ENCODE measurements at places on chromosomes 1 and 21.
A peak's percentile ranks its signal among the peaks of the same experiment; 100 is the strongest.

DNA sequence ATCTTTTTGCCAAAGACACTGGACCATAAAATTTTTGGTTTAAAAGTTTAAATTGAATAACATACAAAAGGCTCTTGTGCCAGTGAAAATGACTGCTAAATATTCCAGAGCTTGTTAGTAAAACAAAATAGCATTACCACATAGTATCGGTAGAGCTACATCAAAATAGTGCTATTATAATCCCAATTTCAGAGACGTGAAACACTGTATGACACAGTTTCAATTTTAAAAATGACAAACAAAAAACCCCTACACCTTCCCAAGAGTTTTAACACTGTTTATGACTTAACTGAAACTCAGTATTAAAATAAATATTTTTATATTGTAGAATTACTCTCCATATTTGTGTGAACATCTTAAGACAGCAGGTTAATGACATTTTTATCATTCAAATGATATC is 7.0 kb downstream of the SLC30A1 start:
- DNase-seq: no peak

DNA sequence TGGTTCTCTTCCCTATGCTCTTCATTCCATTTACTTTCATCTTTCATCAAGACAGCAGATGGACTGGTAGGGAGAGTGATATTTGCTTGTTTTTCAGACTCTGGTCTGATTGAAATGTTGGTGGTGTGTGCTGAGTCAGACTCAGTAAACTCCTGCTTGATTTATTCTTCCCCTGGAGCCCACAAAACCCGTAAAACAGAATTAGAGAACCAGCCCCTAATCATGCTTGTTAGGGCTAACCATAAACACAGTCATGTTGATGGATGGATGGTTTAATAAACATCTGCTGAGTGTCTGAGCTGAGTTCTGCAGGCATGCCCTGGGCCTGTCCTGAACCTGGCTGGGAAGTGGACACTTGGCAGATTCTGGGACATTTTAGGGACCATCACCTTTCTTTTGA is 24.8 kb downstream of the NOS1AP start:
- DNase-seq: no peak

- DNase-seq: no peak
Observed at GRCh38 chr1:6465461-6466005, 440 bp downstream of the TNFRSF25 start.

GRCh38 chr21:25903607-25904006 is 168.8 kb downstream of the GABPA start:
- DNase-seq: no peak

DNA sequence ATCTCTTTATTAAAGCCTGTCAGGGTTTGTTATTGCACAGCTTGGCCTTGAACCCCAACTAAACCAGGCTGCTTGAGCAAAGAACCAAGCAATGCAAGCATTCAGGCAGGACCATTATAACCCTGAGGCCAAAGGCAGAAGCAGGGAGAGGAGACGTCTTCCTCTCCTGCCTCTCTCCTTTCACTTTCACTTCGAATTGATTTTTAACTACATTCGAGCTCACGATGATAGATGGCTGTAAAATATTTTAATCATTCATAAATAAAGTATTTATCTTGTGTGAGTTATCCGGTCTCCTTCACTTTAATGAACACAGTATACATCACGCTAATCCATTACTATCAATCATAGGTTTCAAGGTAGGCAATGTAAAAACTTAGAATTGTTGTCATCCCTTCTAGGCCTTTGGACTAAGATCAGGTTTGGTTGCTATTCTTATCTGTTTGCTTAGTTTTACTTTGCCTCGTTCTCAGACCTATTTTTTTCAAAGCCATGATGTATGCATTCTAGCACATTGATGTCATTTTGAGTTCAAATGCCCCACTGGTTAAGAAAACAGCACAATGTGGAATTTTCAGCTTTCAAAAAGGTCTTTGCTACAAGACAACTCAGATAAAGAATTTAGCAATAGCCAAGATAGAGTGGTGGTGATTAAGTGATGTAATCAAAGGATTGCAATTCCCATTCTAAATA is 480.2 kb upstream of the RUNX1 start:
- DNase-seq: peak; percentile 32

Measured in Ammon's horn (tissue), 1 donor.